ENCODE measurements at places on chromosomes 12 and 14.

GRCh38 chr12:123942911-123943648 is 29.6 kb downstream of the CCDC92 start:
- DNase-seq, result no peak

DNA sequence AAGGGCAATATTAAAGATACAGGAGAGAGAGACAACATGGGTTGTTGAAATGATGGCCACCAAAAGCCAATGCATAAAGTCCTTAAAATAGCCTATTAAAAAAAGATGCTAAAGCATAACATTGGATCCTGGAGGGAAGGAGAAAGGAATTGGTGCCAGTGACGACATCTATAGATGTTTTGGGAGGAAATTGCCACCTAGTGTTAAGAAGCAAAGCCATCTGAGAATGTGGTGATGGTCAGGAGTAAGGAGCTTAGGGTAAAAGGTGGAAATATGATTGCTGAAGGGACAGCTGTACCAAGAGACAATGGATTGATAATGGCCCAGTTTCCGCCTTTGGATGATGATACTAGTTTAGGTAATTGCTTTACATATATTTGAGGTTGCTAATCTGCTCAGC is 85.1 kb downstream of the TMEM30B start:
- DNase-seq, result no peak

GRCh38 chr14:91729756-91730155 is 2.1 kb downstream of the CATSPERB start:
- no peak for DNase-seq

- DNase-seq, result no peak
Observed at GRCh38 chr12:31872831-31873604, 86.2 kb upstream of the RESF1 start.

DNA sequence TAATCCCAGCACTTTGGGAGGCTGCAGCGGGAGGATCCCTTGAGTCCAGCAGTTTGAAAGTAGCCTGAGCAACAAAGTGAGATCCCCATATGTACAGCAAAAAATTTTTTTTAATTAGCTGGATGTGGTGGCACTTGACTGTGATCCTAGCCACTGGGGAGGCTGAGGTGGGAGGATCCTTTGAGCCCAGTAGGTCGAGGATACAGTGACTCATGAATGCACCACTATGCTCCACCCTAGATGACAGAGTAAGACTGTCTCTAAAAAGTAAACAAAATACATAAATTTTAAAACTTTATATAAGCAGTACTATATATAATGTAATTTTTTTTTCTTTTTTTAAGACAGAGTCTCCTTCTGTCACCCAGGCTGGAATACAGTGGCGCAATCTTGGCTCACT is 115.4 kb downstream of the ESR2 start:
- DNase-seq, result no peak

GRCh38 chr12:48794870-48795269 is 6.0 kb upstream of the ADCY6 start:
- DNase-seq, result no peak

DNA sequence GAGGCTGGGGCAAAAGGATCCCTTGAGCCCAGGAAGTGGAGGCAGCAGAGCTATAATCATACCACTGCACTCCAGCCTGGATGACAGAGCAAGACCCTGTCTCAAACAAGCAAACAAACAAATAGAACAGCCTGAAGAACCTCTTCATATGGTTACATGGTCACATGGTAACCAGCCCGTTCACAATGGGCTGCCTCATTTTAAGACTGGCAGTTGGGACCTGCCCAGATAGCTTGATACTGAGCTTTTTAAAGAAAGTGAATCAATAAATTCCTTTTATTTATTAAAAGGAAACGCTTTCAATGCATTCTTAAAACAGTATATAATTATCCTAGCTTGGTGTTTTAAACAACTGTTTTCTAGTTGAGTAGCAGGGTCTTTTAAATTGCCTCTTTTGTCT is 10.5 kb downstream of the MLXIP start:
- no peak for DNase-seq

- no peak for DNase-seq
Observed at GRCh38 chr14:87080146-87080545, 912.8 kb downstream of the GALC start.

GRCh38 chr14:37452323-37452722 is 142.7 kb downstream of the FOXA1 start:
- no peak for DNase-seq

DNA sequence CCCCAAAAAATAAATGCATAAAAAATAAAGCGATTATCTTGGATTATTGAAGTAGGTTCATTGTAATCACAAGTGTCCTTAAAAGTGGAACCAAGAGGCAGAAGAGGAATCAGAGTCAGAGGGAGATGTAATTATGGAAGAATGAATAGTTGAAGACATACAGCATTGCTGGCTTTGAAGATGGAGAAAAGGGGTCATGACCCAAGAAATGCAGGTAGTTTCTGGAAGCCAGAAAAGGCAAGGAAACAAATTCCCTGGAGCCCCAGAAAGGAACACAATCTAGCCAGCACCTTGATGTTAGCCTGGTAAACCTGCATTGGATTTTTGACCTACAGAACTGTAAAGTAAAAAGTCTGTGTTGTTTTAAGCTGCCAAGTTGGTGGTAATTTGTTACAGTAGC is 57.5 kb upstream of the PTGR2 start:
- no peak for DNase-seq

- DNase-seq, result no peak
Observed at GRCh38 chr14:79614448-79614847, 596.9 kb downstream of the DIO2 start.

GRCh38 chr12:63382930-63383329 is 231.9 kb upstream of the AVPR1A start:
- peak; percentile 16 for DNase-seq

DNA sequence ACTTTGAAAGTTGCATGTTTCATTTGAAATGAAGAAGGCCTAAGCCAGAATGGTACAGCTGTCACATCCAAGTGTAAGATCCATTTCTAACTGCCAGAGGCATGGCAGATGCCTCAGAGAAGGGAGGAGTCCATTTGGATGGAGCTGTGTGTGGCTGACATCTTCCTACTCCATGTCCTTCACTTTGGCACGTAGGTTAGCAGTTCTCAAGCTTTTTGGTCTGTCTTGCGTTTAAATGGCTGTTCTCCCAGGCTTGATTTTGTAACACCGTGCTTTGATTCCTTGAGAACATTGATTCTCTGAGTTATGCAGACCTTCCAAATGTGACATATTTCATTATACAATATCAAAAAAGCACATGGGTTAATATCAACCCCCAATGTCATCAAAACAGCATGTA is 23.4 kb downstream of the EML1 start:
- DNase-seq, result no peak

DNA sequence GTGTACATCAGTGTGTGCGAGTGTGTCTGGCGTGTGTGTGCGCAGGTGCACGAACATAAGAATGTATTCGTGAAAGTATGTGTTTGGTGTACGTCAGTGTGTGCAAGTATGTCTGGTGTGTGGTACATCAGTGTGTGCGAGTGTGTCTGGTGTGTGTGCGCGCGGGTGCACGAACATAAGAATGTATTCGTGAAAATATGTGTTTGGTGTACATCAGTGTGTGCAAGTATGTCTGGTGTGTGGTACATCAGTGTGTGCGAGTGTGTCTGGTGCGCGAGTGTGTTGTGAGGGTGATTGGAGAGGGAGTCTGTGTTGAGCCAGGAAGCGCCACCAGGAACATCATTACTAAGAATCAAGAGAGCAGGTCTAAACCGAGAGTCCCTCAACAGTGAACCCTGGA is 143.8 kb downstream of the BCL11B start:
- DNase-seq, result no peak

GRCh38 chr14:61334197-61334701 is 12.9 kb downstream of the PRKCH start:
- no peak for DNase-seq

- no peak for DNase-seq
Observed at GRCh38 chr14:62077676-62078261, 315.5 kb downstream of the SNAPC1 start.

- DNase-seq, result no peak
Observed at GRCh38 chr14:39102265-39102968, 618 bp downstream of the SEC23A start.

DNA sequence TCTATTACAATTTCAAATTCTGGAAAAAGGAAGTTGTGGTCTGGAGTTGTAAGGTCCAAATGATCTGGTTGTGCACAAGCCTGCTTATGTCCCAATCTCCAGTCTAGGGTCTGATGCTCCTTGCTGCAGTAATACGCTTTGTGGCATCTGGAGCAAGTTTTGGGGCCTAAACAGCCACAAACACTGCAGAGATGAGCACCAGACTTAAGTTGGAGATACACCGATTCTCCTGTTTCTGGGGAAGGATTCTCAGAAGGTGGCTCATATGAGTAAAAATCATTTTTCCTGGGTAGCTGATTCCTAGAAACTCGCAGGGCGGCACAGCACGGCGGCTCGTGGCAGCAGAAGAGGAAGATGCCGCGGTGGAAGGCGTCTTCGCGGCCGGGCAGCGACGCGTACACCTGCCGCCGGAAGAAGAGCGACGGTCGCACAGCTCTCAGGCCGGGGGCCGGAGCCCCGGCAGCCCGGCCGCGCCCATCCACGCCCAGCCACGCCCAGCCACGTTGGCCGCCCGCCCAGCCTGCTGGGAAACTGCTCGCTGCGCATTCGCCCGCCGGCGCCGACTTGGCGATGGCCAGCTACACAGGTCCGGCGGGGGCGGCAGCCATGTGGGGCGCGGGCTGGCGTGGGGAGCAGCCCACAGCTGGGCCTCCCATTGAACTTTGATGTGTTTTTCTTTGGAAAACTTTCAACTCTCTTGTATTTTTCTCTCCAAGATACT is 129.0 kb downstream of the ASCL4 start:
- DNase-seq, result peak; percentile 92

- DNase-seq, result no peak
Observed at GRCh38 chr12:98423963-98424362, 91.4 kb upstream of the TMPO start.

- DNase-seq, result no peak
Observed at GRCh38 chr12:64392221-64392620, 1.7 kb upstream of the C12orf56 start.

DNA sequence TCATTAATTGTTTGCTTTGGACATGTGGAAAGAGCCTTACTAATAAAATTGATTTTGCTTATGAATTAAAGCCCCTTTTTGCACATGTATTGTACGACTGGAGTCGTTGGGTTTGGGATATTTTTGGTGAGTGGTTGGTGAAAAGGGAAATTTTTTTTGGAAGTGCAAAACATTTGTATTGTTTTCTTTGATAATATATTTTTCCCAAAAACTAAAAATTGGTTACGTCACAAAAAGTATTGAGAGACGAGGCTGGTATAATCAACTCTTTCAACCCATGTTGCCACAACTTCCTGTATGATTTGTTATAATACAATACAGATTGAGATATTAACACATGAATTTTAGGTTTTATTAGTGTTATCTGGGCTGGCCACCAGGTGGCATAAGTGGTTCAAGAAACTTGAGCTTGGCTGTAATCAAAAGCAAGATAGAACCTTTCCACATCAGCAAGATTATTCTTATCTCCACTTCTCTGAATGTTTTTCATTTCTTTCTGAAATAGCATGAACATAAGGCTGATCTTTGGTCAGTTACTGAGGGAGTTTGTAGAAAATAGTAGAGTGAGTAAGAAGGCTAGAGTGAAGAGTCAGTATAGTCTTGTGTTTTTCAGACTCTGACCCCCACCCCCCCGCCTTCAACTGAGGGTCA is 8.7 kb downstream of the NGDN start:
- DNase-seq, result peak; percentile 49

GRCh38 chr14:87349921-87350320 is 643.1 kb downstream of the GALC start:
- no peak for DNase-seq

- peak; percentile 38 for DNase-seq
Observed at GRCh38 chr14:105944632-105945610, 418.5 kb downstream of the TMEM121 start.

DNA sequence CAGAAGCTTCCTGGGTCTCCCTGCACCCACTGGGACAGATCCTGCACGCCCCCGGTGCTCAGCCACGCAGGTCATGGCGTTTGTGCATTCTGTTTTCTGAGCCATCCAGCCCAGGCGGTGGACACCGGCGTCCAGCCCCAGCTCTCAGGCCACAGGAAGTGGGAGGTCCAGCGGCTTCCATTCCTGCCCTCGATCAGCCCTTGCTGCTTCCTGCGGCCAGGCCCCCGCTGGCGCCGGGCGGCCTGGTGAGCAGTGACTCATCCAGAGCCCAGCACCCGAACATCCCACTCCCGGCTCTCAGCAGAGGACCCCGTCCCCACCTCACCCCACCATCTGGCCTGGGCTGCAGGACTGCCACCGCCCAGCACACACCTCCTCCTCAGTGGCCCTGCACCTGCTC is 18.0 kb upstream of the NUDT14 start:
- DNase-seq, result no peak

- DNase-seq, result no peak
Observed at GRCh38 chr12:65951697-65952096, 127.4 kb downstream of the HMGA2 start.

- DNase-seq, result no peak
Observed at GRCh38 chr14:86057018-86057667, 527.2 kb downstream of the FLRT2 start.

DNA sequence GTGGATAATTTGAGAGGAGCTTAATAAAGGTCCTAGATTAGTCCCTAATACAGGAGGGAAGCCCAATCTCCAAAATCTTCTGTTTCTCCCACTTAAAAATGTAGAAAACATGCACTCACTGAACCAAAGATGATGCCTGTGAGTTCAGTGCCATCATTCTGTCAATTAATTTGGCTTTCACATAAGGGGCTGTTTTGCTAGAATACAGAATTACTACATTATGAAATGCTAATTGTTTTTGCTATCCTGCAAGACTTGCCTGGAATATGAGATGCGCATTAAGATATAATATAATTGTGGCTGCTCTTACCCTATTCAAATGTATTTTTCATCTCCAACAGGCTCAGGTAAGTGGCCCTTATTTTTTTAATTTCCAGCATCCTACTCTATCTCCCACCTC is 111.7 kb downstream of the SEC23A start:
- DNase-seq, result no peak

DNA sequence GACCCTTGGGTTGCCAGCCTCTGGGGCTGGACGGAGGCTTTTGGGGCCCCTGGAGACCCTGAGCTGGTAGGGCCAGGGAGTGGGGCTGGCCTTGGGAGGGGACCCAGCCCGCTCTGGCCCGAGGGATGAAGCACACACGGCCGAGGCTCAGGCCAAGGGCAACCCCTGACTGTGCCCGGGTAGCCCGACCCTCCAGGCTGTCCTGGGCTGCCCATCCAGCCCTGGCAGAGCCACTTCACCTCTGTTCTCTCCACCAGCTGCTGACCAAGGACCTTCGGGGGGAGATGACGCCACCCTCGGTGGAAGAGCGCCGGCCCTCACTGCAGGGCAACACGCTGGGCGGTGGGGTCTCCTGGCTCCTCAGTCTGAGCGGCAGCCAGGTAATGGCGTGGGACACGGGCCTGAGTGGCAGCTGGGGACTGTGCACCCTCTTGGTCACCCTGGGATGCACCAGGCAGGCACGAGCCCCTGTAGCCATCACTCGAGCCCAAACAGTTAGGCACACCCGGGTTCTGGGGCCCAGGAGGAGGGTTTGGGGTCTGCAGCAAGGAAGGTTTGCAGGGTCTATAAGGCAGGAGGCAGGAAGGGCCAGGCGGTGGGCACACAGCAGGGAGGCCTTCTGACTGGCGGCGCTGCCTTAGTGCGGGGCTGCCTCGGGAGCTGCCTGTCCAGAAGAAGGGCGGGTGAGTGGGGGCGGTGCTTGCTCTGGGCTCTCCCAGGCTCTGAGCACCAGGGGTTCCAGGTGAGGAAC is 19.7 kb downstream of the ASPG start:
- no peak for DNase-seq

- no peak for DNase-seq
Observed at GRCh38 chr12:50166799-50167048, 445 bp downstream of the CERS5 start.
